ENCODE measurements at places on chromosomes 13 and 19.
A peak's percentile ranks its signal among the peaks of the same experiment; 100 is the strongest.

- H3K27ac ChIP-seq, result no peak overlapping the region
- no peaks in the 10 kb centered on the region for H3K4me1 ChIP-seq
- no peak for DNase-seq
Measured at GRCh38 chr19:45069056-45069455, 7.2 kb downstream of the ZNF296 start.

DNA sequence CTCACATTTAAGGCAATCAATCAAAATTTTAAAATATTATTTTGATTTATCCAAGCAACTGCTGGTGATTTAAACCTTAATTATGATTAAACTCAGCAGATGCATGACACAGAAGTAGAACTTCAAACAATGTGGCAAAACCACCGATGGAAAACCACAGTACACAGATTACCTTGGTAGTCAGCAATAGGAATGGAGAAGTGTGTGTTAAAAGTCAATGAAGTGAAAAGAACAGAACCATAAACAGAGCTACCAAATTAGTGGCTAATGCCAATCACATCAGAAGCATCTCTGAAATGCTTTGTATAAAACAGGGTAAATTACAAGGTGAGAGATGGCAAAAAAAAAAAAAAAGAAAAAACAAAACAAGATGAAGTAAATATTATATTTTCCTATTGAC is 31.2 kb downstream of the KATNAL1 start:
- DNase-seq, result no peak
- H3K27me3 ChIP-seq, result no peaks in the 10 kb centered on the region
- H3K4me3 ChIP-seq, result no peak overlapping the region

DNA sequence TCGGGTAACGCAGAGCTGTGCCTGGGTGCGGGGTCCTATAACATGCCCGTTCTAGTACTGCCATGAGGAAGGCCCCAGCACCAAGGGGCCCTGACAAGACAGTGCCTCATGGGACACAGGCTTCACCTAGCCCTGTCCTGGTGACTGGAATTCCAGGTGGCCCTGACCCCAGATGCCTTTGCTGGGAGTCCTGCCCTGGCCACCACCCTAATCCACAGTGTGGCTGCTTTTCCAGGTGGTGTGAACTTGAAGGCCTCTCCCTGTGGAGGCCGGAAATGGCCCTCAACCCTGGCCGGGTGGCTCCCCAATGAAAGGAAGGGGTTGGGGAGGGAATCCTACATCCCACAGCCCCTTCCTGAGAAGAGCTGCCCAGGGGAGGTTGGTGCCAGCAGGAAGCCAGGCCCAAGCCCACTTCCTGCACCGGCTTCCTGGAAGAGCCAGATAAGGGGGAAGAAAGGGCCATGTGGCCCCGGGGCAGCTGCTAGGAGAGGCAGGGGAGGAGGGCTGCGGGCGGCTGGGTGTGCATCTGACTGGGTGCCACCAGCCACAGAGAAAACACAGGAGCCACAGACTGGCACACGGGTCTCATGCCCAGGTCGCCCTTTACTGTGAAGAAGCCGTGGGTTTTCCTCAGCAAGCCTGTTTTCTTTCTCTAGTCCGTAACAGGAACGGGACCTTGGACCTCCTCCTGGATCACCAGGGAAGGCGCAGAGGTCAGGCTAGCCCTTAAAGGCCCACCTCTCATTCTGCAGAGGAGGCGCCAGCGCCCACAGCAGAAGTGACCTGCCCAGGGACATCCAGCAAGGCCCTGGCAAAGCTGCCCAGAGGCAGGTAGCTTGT is 4.7 kb downstream of the LSM4 start:
- peaks cover 5% of the 10 kb centered on the region for H3K36me3 ChIP-seq
- H3K4me3 ChIP-seq, result peak overlapping the region; percentile 27
- no peaks in the 10 kb centered on the region for H3K27me3 ChIP-seq

GRCh38 chr19:35430409-35431144 is 17.5 kb upstream of the FFAR2 start:
- no peaks in the 10 kb centered on the region for H3K27me3 ChIP-seq
- H3K27ac ChIP-seq, result no peak overlapping the region
- H3K4me1 ChIP-seq, result no peaks in the 10 kb centered on the region
- H3K36me3 ChIP-seq, result no peaks in the 10 kb centered on the region

- H3K36me3 ChIP-seq, result no peaks in the 10 kb centered on the region
- H3K27ac ChIP-seq, result no peak overlapping the region
- no peaks in the 10 kb centered on the region for H3K27me3 ChIP-seq
- no peak for DNase-seq
- no peak overlapping the region for H3K4me3 ChIP-seq
Measured at GRCh38 chr13:95679722-95680121, 2.8 kb downstream of the DNAJC3 start.

DNA sequence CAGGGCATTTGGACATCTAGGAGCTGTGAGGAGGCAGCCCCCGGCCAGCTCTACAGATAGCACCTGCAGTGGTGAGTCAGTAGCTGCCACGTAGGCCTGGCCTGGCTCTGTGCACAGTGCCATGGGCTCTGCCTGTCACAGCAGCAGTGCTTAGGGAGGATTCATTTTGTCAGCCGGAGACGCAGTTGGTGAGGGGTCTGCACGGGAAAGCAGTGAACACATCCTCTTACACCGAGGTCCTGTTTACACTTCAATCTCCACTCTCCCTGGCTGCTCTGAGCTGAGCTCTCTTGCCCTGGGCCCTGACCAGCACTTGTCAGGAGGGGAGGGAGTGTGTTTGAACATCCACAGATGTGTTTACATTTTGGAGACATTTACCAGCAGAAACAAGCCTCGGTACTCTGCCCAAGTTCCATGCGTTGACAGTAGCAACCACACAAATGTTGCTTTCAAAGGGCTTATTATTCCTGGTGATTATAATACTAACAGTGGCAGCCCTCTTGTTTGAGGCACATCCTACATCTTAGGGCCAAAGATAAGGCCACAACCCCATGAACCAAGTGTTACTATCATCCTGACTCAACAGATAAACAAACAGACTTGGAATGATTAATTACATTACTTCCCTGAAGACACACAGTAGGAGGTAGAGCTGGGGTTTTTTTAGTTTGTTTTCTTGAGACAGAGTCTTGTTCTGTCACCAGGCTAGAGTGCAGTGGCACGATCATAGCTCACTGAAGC is 148.9 kb downstream of the USP12 start:
- DNase-seq, result no peak
- peaks cover 2% of the 10 kb centered on the region for H3K27me3 ChIP-seq
- H3K4me3 ChIP-seq, result no peak overlapping the region
- H3K36me3 ChIP-seq, result no peaks in the 10 kb centered on the region
- H3K27ac ChIP-seq, result no peak overlapping the region

DNA sequence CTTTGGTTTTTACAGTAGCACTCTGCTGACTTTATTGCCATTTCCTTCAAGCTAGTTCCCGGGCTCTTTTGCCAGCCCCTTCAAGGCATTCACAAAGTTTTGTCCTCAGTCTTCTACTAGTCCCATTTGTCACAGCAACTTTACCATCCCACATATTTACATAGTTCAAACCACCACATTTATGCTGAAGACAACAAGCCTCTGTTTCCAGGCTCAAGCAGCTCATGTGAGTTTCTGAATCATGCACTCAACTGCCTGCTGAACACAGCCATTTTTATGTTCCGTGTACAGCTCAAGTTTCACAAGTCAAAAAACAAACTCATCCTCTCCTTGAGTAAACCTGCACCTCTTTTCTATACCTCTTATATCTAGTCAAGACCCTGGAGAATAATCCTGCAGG is 977.0 kb upstream of the SLC10A2 start:
- H3K4me1 ChIP-seq, result no peaks in the 10 kb centered on the region
- no peak overlapping the region for H3K27ac ChIP-seq
- H3K36me3 ChIP-seq, result no peaks in the 10 kb centered on the region

DNA sequence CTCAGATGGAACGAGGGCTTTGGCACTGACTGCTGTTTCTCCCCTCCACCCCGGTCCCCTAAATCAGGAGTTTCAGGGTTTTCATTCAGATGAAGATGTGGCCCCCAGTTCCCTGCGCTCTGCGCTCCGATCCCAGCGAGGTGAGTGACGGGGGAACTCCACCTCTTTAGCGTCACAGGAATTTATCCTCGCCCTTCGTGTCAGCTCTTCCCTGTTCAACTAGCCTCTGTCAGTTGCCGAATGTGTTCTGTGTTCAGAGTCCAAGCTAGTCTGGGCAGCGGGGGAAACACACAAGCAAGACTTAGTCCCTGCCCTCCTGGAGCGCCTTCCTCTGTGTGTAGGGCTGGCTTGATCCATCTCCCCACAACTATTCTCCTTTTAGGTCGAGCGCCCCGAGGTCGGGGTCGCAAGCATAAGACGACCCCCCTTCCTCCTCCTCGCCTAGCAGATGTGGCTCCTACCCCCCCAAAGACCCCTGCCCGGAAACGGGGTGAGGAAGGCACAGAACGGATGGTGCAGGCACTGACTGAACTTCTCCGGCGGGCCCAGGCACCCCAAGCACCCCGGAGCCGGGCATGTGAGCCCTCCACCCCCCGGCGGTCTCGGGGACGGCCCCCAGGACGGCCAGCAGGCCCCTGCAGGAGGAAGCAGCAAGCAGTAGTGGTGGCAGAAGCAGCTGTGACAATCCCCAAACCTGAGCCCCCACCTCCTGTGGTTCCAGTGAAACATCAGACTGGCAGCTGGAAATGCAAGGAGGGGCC is 1.8 kb downstream of the KMT2B start:
- peak overlapping the region; percentile 61 for H3K4me3 ChIP-seq
- H3K4me1 ChIP-seq, result peaks cover 30% of the 10 kb centered on the region
- H3K27ac ChIP-seq, result no peak overlapping the region
- DNase-seq, result no peak
- H3K36me3 ChIP-seq, result peaks cover 38% of the 10 kb centered on the region

GRCh38 chr13:38167164-38167822 is 182.4 kb upstream of the UFM1 start:
- no peak overlapping the region for H3K4me3 ChIP-seq
- no peak overlapping the region for H3K27ac ChIP-seq
- DNase-seq, result no peak
- H3K27me3 ChIP-seq, result no peaks in the 10 kb centered on the region
- no peaks in the 10 kb centered on the region for H3K36me3 ChIP-seq
- H3K4me1 ChIP-seq, result no peaks in the 10 kb centered on the region

DNA sequence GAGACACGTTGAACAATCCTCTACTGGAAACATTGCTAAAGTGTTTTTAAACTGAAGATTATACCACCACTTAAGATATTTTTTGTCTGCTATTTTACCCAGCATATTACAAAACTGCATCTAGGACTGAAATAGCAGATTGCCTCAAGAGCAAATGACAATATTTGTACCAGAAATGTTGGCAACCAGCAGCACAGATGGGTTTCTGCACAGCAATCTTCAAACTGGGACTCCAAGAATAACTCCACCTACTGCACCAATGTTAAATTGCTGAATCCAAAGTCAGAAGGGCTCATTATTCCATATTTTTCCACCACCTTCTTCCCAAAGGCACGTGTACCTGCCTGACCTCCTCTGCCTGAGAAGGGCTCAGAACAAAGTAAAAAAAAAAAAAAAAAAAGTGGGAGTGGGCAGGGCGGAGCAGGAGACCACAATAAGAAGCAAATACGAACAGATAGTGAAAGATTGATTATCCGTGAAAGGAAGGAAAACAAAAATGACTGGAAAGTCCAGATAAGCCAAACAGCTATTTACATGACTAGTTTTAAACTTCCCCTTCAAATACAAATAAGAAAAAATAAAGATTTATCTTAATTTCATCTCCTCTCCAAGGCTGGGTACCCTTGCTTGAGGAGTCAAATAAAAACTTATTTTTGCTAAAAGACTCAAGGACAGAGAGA is 79.4 kb downstream of the FOXO1 start:
- H3K27me3 ChIP-seq, result no peaks in the 10 kb centered on the region
- H3K27ac ChIP-seq, result no peak overlapping the region
- no peak for DNase-seq

DNA sequence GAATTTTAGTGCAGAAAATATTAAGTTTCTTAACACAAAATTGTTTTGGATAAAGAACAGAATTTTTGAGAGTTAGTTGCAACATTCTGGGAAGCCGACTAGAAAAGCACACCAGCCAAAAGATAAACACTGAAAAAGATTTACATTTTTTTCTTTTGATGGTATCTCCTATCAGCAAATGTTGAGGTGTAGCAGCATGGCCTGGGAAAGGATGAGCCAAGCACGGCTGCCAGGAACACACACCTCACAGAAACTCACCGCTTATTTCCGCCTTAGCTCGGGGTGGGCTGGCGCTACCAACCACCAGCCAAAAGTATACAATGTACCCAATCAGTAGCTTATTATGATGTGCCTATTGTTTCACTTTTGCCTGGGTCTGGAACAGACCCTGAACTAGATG is 134.7 kb downstream of the MIPEP start:
- H3K27ac ChIP-seq, result peak overlapping the region; percentile 31
- H3K27me3 ChIP-seq, result no peaks in the 10 kb centered on the region
- H3K4me3 ChIP-seq, result no peak overlapping the region
- no peaks in the 10 kb centered on the region for H3K36me3 ChIP-seq

DNA sequence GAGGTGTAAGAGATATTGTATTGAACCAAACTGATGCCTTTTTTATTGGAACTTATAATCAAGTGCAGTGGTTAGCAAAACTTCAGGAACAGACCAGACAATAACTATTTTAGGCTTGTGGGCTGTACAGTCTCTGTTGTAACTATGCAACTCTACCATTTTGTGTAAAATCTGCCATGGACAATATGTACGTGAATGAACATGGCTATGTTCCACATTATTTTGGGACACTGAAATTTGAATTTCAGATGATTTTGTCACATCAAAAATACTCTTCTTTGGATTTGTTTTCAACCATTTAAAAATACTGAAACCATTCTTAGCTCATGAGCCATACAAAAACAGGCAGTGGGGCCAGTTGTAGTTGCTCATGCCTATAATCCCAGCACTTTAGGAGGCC is 27.9 kb upstream of the PEG3 start:
- no peak for DNase-seq
- H3K27ac ChIP-seq, result no peak overlapping the region
- no peaks in the 10 kb centered on the region for H3K36me3 ChIP-seq
- no peak overlapping the region for H3K4me3 ChIP-seq
- H3K27me3 ChIP-seq, result no peaks in the 10 kb centered on the region

GRCh38 chr19:55668603-55669348 is 6.2 kb upstream of the EPN1 start:
- H3K4me1 ChIP-seq, result no peaks in the 10 kb centered on the region
- H3K4me3 ChIP-seq, result no peak overlapping the region
- peaks cover 77% of the 10 kb centered on the region for H3K36me3 ChIP-seq
- no peak overlapping the region for H3K27ac ChIP-seq

DNA sequence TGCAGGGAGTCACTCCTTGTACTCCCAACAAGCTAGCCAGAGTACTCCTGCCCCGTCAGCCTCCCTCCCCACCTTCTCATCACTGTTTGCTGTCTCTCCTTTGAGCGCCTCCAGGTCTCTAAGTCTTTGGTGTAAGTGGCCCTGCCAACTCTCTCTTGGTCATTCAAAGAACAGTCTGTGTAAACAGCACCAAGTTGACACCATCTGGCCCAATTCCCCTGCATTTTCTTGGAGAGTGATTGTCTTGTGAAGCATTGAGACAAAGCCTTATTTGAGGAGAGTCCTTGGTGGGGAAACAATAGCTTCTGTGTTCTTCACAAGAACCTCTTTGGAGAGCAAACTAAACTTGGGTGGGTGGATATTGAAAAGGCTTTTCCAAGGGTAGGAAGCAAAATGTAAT is 114.6 kb upstream of the RNF113B start:
- no peak overlapping the region for H3K27ac ChIP-seq
- no peak for DNase-seq
- no peaks in the 10 kb centered on the region for H3K36me3 ChIP-seq
- H3K27me3 ChIP-seq, result no peaks in the 10 kb centered on the region

- H3K27me3 ChIP-seq, result no peaks in the 10 kb centered on the region
- DNase-seq, result no peak
- no peaks in the 10 kb centered on the region for H3K36me3 ChIP-seq
- no peak overlapping the region for H3K27ac ChIP-seq
Measured at GRCh38 chr13:40706439-40706838, 40.0 kb upstream of the FOXO1 start.
